ENCODE measurements at places on chromosomes 3 and 15. TPM values are rescaled to one million over a fixed set of nuclear protein-coding genes. Genes with fewer than 3 reads are reported as not detected.
A peak's percentile ranks its signal among the peaks of the same experiment; 100 is the strongest.

- H3K36me3 ChIP-seq = peaks cover 38% of the 10 kb centered on the region
- peak overlapping the region; percentile 95 for H3K27ac ChIP-seq
- DNase-seq = peak; percentile 89
Measured at GRCh38 chr15:41568350-41569017, 9.5 kb downstream of the TYRO3 start.

Gene GRK7
- total RNA-seq = not detected

Gene LACTB
- total RNA-seq = 14.9 TPM

Gene MOBP
- 0.39 TPM for total RNA-seq

- H3K4me1 ChIP-seq = peaks cover 13% of the 10 kb centered on the region
- H3K27ac ChIP-seq = no peak overlapping the region
- H3K27me3 ChIP-seq = no peaks in the 10 kb centered on the region
Measured at GRCh38 chr3:196736670-196737374, 2.8 kb upstream of the PAK2 start.

- no peak for DNase-seq
- H3K4me1 ChIP-seq = peaks cover 20% of the 10 kb centered on the region
- no peak overlapping the region for H3K27ac ChIP-seq
- no peak overlapping the region for H3K4me3 ChIP-seq
- peaks cover 32% of the 10 kb centered on the region for H3K27me3 ChIP-seq
Measured at GRCh38 chr15:80399508-80399907, 4.7 kb upstream of the ARNT2 start.

Gene EXD1
- total RNA-seq = 0.37 TPM

GRCh38 chr3:144770915-144771351 lies 799.3 kb downstream of the DIPK2A start:
- no peak overlapping the region for H3K27ac ChIP-seq
- H3K27me3 ChIP-seq = no peaks in the 10 kb centered on the region
- DNase-seq = no peak
- H3K4me1 ChIP-seq = no peaks in the 10 kb centered on the region
- no peak overlapping the region for H3K4me3 ChIP-seq

DNA sequence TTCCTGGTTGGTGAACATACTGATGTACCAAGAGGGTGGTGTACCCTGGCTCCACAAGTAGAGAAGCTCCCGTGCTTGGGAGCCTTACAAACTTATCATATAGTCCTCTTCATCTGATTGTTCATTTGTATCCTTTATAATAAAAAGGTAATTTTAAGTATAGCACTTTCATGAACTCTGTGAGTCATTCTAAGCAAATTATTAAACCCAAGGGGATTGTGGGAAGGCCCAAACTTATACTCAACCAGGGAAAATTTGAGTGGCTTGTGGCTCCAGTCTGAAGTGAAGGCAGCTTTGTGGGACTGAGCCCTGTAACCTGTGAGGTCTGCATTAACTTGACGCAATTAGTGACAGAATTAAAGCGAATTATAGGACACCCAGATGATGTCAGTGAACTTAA lies 29.0 kb downstream of the TTBK2 start:
- H3K4me3 ChIP-seq = no peak overlapping the region
- no peaks in the 10 kb centered on the region for H3K27me3 ChIP-seq
- H3K4me1 ChIP-seq = peaks cover 10% of the 10 kb centered on the region
- H3K36me3 ChIP-seq = peaks cover 14% of the 10 kb centered on the region
- H3K27ac ChIP-seq = peak overlapping the region; percentile 90

DNA sequence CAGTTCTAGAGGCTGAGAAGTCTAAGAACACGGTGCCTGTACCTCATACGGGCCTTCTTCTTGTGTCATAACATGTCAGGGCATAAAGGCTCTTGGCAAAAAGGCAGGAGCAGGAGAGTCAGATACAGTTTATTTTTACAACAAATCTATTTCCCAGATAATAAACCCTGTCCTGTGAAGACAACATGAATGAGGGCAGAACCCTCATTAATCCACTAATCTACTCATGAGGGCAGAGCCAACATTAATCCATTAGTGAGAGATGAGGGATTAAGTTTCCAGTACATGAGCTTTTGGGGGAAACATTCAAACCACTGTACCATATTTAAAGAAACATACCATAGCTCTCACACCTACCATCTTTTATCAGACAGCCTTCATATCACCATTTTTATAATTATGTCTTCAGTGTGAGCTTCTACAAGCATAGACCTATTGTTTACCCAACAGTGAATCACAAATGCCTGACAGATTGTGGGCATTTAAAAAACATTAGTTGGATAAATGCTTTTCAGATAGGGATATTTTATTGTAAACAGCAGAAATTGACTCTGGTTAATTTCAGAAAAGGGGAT lies 645.8 kb downstream of the GRM7 start:
- no peaks in the 10 kb centered on the region for H3K27me3 ChIP-seq
- H3K4me1 ChIP-seq = no peaks in the 10 kb centered on the region
- no peaks in the 10 kb centered on the region for H3K36me3 ChIP-seq
- DNase-seq = no peak
- H3K4me3 ChIP-seq = no peak overlapping the region

Gene TMEM207
- total RNA-seq = not detected

- DNase-seq = no peak
- H3K4me3 ChIP-seq = 0 out of 2 replicates have a peak overlapping the region, but pooled peaks have one; percentile 10
- peaks cover 12% of the 10 kb centered on the region for H3K4me1 ChIP-seq
- peaks cover 22% of the 10 kb centered on the region for H3K36me3 ChIP-seq
- peak overlapping the region; percentile 70 for H3K27ac ChIP-seq
- H3K27me3 ChIP-seq = no peaks in the 10 kb centered on the region
Measured at GRCh38 chr3:163914567-163914966, 1163.7 kb downstream of the SI start.

Gene ZNF774
- 2.6 TPM for total RNA-seq

DNA sequence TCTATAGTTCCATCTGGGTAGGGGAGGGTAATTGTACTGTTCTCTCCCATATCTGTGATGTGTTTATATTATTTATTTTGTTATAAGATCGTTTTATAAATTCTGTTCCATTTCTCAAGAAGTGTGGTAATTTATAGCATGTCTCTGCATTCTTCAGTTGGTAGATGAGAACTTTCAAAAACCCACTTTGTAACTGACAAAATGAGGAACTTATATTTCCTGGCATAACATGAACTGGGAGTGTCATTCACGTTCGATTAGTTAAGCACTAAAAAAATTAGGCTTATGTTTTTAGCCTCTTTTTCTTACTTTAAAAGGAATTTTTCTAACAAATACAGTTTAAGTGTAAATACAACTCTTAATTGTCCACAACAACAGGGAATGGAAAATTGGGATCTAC lies 230.8 kb downstream of the CGGBP1 start:
- H3K27me3 ChIP-seq = no peaks in the 10 kb centered on the region
- no peak for DNase-seq
- peaks cover 3% of the 10 kb centered on the region for H3K4me1 ChIP-seq

GRCh38 chr15:53559364-53560277 lies 199.8 kb downstream of the WDR72 start:
- no peaks in the 10 kb centered on the region for H3K36me3 ChIP-seq
- H3K27ac ChIP-seq = peak overlapping the region; percentile 39
- H3K27me3 ChIP-seq = no peaks in the 10 kb centered on the region
- H3K4me3 ChIP-seq = no peak overlapping the region
- DNase-seq = no peak

GRCh38 chr3:186617036-186617946 lies 4.4 kb downstream of the AHSG start:
- H3K27ac ChIP-seq = no peak overlapping the region
- H3K27me3 ChIP-seq = peaks cover 25% of the 10 kb centered on the region
- peak overlapping the region; percentile 58 for H3K4me3 ChIP-seq
- peak; percentile 82 for DNase-seq
- peaks cover 18% of the 10 kb centered on the region for H3K4me1 ChIP-seq
- no peaks in the 10 kb centered on the region for H3K36me3 ChIP-seq

GRCh38 chr3:158859362-158859761 lies 57.5 kb downstream of the MFSD1 start:
- peaks cover 2% of the 10 kb centered on the region for H3K27me3 ChIP-seq
- H3K4me1 ChIP-seq = no peaks in the 10 kb centered on the region
- no peak overlapping the region for H3K27ac ChIP-seq
- DNase-seq = no peak
- no peaks in the 10 kb centered on the region for H3K36me3 ChIP-seq

DNA sequence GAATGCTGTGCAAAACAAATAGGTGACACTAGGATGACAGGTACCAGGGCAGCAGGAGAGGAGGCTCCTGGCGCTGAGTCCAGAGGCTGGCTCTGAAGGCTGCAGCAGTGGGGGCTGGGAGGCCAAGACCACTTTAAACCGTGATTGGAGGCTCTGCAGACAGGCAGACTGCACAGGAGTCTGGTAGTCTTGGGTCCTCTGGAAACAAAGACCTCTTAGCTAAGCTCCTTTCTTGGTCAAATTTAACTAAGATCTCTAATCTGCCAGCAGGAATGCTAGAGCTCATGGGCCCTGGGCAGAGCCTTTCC lies 4.4 kb upstream of the MUSTN1 start:
- H3K27ac ChIP-seq = no peak overlapping the region
- no peaks in the 10 kb centered on the region for H3K27me3 ChIP-seq
- peaks cover 5% of the 10 kb centered on the region for H3K4me1 ChIP-seq

All from WTC11 (cell line).